ENCODE measurements at places on chromosomes 13 and 19. TPM values are rescaled to one million over a fixed set of nuclear protein-coding genes. Genes with fewer than 3 reads are reported as not detected.

RAP2A gene
- total RNA-seq: 31.0 TPM

INSL3 gene
- not detected for total RNA-seq

GRCh38 chr13:100240109-100240779 lies 151.4 kb downstream of the PCCA start:
- no peak for DNase-seq

DNA sequence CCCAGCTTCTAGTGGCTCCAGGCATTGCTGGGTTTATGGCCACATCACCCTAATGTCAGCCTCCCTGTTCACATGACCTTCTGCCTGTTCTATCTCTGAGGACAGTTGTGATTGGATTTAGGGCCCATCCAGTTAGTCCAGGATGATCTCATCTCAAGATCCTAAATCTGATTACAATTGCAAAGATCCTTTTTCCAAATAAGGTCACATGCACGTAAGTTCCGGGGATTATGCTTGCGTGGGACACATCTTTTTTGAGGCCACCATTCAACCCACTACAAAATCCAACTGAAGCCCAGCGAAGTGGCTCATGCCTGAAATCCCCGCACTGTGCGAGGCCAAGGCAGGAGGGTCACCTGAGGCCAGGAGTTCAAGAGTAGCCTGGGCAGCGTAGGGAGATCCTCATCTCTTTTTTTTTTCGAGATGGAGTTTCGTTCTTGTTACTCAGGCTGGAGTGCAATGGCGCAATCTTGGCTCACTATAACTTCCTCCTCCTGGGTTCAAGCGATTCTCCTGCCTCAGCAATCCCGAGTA lies 12.3 kb downstream of the PLD3 start:
- no peak for DNase-seq

DNA sequence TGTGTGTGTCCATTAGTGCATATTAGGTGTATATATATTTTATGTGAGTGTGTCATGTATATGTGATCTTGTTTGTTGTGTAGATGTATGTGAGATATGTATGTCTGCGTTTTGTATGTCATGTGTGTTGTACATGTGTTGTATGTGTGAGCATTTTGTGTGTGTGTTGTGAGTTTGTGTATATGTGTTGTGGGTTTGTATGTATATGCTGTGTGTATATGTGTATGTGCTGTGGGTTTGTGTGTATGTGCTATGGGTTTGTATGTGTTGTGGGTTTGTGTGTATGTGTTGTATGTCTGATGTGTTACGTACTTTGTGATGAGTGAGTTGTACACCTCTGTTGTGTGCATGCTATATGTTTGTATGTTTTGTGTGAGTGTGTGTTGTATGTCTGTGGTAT lies 8.1 kb downstream of the CEACAM20 start:
- DNase-seq: no peak

DNA sequence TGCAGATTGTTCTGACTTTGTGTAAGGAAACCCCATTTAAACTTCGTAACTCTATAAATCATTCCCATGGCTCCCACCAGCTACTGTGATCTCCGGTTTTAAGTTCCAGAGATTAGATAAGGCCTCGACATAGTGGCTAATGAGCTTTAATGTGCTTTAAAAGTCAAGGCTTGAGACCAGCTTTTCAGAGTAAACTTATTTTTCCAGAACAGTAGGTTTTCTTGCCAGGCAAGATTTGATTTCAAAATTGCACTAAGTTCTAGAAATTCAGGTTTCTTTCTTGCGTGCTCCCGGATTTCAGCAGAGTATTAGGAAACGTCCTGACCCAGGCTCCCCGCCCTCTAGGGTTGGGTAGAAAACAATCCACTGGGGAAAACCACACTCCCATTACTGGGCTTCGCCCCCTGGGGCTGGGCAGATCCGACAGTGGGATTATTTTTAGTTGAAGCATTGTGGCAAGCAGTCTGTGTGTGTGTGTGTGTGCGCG lies 43.3 kb downstream of the CRYL1 start:
- no peak for DNase-seq

GRCh38 chr13:44818016-44818415 lies 171.3 kb downstream of the NUFIP1 start:
- DNase-seq: no peak

DNA sequence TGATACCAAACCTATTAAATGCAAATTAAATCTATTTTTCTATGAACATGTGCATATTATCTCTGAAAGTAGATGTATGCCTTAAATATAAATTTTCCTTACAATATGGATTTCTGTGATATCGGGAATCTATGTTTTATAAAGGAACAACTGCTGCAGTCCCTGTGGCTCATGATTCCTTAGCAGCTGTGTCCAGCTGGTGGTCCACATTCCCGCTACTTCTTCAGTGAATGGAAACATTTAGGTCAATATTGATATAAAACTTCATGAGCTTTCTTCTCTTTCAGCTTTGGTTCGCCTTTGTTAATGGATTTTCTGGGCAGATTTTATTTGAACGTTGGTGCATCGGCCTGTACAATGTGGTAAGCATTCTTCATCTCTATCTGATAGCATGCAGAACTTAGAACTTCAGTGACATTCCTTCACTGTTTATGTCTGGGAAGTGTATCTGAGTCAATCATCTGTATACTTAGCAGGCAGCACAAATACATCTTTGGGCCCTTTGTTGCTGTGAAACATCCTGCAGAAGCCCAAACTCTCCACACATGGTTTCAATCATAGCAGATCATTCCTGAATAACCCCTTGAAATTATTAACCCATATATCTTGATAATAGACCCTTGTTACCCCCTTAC lies 223.9 kb downstream of the SHISA2 start:
- DNase-seq: no peak

DNA sequence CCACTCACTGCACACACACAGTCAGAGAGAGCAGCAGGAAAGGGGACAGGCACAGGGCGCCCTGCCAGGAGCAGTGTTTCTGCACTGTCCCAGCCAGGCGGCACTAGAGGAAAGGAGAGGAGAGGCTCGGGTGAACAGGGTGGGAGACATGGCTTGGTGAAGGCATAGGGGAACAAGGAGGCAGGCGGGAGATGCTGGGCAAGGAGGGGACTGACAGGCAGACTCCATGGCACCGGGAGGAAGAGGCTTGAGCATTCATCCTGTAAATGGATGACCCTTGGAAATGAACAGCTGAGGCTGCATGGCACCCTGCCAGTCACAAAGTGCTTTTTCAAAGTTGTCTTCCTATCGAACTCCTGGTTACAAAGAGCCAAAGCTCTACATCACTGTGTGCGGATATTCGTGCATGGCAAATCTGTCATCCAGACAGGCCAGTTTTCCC lies 22.4 kb downstream of the MED26 start:
- DNase-seq: no peak

DNA sequence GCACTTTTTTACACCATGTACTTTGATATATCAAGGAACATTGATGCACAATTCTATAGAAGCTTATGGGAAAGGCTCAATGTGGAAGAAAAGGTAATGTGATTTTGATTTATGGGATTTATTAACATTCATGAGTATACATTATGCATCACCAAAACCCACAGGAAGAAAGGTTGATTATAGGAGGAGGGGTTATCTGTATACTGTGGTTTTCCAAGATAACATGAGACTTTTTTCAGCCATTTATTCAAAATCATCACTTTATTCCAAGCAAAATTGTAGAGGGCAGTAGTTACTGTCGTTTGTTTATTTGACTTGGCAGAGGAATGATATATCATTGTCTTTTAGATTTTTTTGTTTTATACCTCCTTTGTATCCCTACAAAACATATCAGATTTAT lies 54.9 kb downstream of the WDFY2 start:
- DNase-seq: no peak

GRCh38 chr19:41431426-41432386 lies 4.5 kb upstream of the B3GNT8 start:
- no peak for DNase-seq

Data from thoracic aorta (tissue), 2 donors.